ENCODE measurements at places on chromosomes 4 and X. TPM values are rescaled to one million over a fixed set of nuclear protein-coding genes. Genes with fewer than 3 reads are reported as not detected.

GRCh38 chr4:140117947-140118346, 36.0 kb downstream of the MAML3 start:
- no peak overlapping the region for H3K4me3 ChIP-seq
- H3K27ac ChIP-seq, result no peak overlapping the region
- peaks cover 12% of the 10 kb centered on the region for H3K4me1 ChIP-seq
- H3K27me3 ChIP-seq, result no peaks in the 10 kb centered on the region
- H3K36me3 ChIP-seq, result no peaks in the 10 kb centered on the region

DNA sequence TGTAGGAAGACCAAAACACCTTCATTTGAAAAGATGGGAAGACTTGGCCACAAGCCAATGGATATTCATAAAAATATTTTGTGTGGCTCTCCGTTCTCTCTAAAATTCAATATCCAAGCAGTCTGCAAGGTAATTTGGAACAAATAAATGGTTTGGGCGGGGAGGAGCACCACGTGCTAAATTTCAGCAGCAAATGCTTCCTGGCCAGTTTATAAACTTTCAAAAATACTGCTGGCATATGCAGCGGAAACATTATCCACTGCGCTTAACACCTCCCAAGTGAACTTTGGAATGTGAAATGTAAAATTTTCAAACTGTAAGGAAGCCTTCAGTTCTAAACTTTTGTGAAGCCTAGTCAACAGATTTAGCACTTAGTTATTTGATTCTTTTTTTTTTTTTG, 191.0 kb downstream of the NSUN7 start:
- DNase-seq, result no peak
- peaks cover 25% of the 10 kb centered on the region for H3K36me3 ChIP-seq
- peaks cover 49% of the 10 kb centered on the region for H3K4me1 ChIP-seq

The PAGE5 gene
- not detected for total RNA-seq

- H3K36me3 ChIP-seq, result peaks cover 24% of the 10 kb centered on the region
- H3K27me3 ChIP-seq, result no peaks in the 10 kb centered on the region
- peak; percentile 64 for DNase-seq
- no peak overlapping the region for H3K27ac ChIP-seq
- peaks cover 7% of the 10 kb centered on the region for H3K4me1 ChIP-seq
- H3K4me3 ChIP-seq, result no peak overlapping the region
These were observed 24.4 kb downstream of the PPP2R3B start for GRCh38 chrX:362351-362750.

DNA sequence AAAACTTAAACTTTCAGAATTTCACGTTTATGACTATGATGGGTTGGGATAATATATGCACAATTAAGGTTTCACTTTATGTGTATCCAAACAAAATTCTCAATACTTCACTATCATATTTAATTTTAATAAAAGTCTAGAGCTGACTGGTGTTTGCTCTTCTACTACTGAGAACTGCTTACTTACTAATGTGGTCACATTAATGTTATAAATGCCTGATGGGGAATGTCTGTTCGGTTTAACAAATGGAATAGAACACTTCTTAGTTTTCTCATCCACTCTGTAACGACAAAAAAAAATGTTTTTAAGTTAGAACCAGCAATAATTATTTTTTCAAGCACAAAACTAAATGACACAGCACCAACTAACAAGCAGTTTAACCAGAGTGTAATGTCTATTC, 34.3 kb downstream of the CDKL2 start:
- peaks cover 2% of the 10 kb centered on the region for H3K36me3 ChIP-seq
- peaks cover 5% of the 10 kb centered on the region for H3K4me1 ChIP-seq
- H3K4me3 ChIP-seq, result no peak overlapping the region
- no peaks in the 10 kb centered on the region for H3K27me3 ChIP-seq

GRCh38 chr4:184664445-184665210, 15.1 kb downstream of the PRIMPOL start:
- peaks cover 3% of the 10 kb centered on the region for H3K4me1 ChIP-seq
- DNase-seq, result no peak
- H3K36me3 ChIP-seq, result peaks cover 14% of the 10 kb centered on the region
- no peak overlapping the region for H3K27ac ChIP-seq

DNA sequence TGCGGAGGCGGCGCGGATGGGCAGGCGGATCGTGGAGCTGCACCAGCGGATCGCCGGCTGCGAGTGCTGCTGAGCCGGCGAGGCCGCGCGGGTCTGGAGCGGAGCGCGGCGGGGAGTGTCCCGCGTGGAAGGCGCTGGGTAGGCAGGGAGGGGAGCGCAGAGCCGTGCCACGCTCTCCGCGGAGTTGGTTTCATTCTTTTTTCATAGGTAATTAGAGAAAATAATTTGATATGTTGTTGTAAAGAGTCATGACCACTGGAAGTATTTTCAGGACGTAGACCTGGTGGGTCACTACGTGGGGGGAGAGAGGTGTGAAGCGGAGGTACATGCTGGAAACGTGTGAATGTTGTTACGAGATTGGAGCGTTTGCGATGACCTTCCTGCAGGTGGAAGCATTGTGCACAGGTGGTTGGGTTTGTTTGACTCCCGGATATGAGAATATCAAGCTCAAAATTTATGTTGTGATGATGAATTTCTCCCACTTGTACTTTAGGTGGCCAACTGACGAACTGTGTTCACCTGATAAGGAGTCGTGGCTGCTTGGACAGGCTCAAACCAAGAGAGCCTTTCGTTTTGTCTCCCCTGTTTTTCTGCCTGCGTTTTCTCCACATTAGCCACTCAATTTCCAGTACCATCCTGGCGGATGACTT, 19.1 kb upstream of the S100P start:
- H3K4me1 ChIP-seq, result peaks cover 35% of the 10 kb centered on the region
- peak overlapping the region; percentile 89 for H3K4me3 ChIP-seq
- no peaks in the 10 kb centered on the region for H3K27me3 ChIP-seq
- H3K36me3 ChIP-seq, result peaks cover 17% of the 10 kb centered on the region
- DNase-seq, result no peak
- peak overlapping the region; percentile 65 for H3K27ac ChIP-seq

DNA sequence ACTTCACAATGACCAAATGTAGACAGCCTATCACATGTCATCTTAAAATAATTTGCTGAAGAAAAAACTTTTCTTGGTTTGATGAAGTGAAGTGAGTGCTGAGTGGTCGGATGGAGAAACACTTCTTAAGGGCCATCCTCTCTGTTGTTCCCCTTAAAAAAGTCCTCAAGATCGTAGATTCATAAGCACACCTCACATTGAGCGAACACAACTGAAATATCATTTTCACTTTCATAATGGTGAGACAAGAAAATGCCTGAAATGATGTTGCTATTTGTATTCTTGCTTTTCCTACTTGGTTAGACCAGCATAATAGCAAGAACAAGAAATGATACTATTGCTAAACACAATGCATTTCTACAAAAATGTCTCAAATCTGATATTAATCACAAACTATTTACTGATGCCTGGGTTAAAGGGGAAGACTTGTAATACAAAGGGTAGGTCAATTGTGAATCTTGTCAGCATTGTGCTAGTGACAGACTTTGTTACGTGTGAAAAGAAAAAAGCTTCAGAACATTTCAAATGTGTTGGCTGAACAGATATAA, 305.6 kb upstream of the NR3C2 start:
- no peaks in the 10 kb centered on the region for H3K4me1 ChIP-seq
- H3K27me3 ChIP-seq, result no peaks in the 10 kb centered on the region
- H3K36me3 ChIP-seq, result no peaks in the 10 kb centered on the region
- H3K27ac ChIP-seq, result no peak overlapping the region
- DNase-seq, result no peak
- no peak overlapping the region for H3K4me3 ChIP-seq

DNA sequence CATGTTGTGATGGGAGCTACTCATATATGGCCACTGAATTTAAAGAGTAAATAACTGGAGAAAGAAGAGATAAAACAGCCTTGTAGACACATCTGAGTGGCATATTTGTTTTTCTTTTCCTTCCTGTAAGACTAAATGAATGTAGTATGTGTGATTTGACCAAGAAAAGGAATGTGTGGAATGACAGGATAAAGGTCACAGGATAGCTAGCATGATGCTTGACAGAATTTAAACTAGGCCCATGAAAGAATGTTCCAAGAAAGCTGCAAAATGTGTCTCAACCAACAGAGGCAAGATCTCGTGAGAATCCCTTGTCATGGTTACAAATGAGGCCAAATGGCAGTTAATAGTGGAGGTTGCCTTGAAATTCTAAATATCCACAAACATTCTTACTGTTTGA, 137.0 kb downstream of the KCNIP4 start:
- no peak overlapping the region for H3K4me3 ChIP-seq
- no peaks in the 10 kb centered on the region for H3K36me3 ChIP-seq
- H3K4me1 ChIP-seq, result peaks cover 21% of the 10 kb centered on the region
- H3K27me3 ChIP-seq, result no peaks in the 10 kb centered on the region

Data from chondrocyte (in vitro differentiated cells).